Renal cortical epithelial cell (primary cell): ENCODE measurements at places on chromosomes 16 and 17. TPM values are rescaled to one million over a fixed set of nuclear protein-coding genes. Genes with fewer than 3 reads are reported as not detected.

Gene ERN1
- total RNA-seq: 4.5 and 10.6 TPM in 2 replicates

GRCh38 chr17:45093444-45094110, 32.5 kb downstream of the NMT1 start:
- no peak for DNase-seq

Gene SLFN14
- total RNA-seq: not detected in 2 replicates

DNA sequence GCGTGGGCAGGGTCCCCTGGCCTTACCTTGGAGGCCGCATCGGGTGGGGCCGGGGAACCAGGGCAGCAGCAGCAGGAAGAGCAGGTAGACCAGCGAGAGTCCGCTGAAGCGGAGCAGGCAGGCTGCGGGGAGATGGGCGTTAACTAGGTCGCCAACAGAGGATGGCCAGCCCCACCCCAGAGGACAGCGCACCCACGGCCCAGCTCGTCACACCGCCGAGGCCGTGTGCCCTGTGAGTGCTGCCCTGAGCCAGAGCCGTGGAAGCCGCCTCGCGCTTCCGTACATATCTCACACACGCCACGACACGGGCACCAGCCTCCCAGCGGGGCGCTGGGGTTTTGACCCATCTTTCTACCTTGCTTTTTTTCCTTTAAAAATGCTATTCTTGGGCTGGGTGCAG, 35.7 kb downstream of the PIEZO1 start:
- DNase-seq: no peak

GRCh38 chr17:34259146-34259545, 4.1 kb downstream of the CCL2 start:
- DNase-seq: peak; percentile 89

GRCh38 chr17:50884439-50885311, 18.5 kb upstream of the TOB1 start:
- DNase-seq: no peak

GRCh38 chr17:8326511-8327302, 12.9 kb upstream of the ODF4 start:
- peak; percentile 7 for DNase-seq

DNA sequence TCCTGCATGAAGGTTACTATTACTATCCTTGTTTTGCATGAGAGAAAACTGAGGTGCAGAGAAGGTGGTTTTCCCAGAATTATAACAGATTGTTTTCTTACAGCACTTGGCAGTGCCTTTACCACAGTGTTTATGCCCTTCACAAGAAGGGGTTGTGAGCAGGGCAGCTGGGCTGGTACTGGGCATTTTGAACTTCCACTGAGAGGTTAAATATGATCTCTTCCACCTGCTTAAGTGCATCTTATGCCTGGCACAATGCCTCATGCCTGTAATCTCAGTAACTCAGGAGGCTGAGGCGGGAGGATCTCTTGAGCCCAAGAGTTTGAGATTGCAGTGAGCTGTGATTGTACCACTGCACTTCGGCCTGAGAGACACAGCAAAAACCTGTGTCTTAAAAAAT, 36.2 kb downstream of the NDE1 start:
- DNase-seq: no peak

Gene SLX4
- total RNA-seq: 1.6 and 5.5 TPM in 2 replicates

Gene MYH8
- not detected in 2 replicates for total RNA-seq

DNA sequence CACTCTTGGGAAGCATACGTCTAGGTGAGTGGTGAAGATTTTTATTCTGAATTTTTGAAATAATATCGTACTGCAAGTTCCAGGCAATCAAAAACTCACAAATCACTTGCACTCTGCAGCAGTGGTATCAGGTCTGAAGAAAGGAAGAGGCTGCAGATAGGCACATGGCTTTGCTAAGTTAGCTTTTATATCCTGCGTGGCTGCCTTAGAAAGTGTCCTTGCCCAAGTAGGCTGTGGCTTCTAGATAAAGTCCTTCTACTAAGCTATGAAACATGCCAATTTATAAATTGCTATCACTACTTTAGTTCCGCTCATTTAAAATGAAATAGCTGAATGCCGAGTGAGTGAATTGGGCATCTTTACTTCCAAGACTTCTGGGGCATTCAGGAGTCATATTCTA, 17.9 kb downstream of the WWOX start:
- no peak for DNase-seq

- no peak for DNase-seq
Observed at GRCh38 chr17:39408360-39408759, 6.9 kb upstream of the FBXL20 start.

Gene MT1H
- 1.4 and 8.9 TPM in 2 replicates for total RNA-seq

Gene CNTNAP4
- total RNA-seq: not detected in 2 replicates

DNA sequence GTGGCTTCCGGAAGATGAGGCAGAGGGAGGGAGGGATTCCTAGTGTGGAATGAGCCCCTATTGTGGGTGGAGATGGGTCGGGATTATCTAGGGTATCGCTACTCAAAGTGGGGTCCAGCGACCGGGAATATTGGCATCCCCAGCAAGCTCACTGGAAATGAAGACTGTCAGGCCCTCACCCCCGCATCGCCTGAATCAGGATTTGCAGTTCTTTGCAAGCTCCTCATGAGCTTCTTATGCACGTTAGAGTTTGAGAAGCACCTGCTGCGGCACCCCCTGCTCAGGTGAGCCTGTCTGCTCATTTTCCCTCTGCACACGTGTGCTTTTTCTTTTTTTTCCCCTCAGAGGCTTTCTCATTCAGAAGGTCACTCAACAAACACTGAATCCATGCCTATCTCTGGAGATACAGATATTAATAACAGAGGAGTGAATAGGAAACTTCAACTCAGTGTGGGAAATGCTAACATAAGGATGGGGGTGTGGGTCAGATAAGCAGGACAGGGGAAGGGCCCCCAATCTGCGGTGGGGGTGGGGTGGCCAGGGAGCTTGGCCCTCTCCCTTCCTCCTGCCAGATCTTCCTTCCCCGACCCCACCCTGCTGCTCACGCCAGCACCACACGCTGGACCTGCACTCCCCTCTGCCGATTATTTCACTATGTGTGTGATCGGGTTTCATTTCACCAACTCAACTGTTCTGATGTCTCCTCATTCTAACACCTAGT, 67.7 kb upstream of the NFAT5 start:
- DNase-seq: no peak

Gene REXO5
- 3.8 and 4.2 TPM in 2 replicates for total RNA-seq
